ENCODE measurements at places on chromosomes 3 and 15.

GRCh38 chr3:83438188-83438587 is 1520.6 kb upstream of the CADM2 start:
- no peak for DNase-seq

- DNase-seq: no peak
Observed at GRCh38 chr3:188686324-188686723, 485.4 kb upstream of the TPRG1 start.

DNA sequence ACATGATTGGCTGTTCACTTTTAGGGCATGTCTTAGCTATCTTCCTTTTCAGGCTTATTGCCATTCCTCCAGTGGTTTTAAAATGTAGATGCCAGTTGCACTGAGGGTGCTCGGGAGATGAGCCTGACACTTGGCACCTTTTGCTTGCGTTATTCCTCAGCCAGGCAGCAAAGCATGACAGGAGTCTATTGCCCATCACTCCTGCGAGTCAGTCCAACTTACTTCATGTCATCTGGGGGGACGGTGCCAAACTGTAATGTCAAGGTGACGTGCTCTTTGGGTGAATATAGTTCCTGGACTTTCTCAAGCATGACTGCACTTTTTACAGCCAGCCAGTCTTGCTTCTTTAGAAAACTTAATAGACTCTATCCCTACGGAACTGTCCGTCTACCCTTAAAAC is 406.0 kb upstream of the C2CD4B start:
- no peak for DNase-seq

DNA sequence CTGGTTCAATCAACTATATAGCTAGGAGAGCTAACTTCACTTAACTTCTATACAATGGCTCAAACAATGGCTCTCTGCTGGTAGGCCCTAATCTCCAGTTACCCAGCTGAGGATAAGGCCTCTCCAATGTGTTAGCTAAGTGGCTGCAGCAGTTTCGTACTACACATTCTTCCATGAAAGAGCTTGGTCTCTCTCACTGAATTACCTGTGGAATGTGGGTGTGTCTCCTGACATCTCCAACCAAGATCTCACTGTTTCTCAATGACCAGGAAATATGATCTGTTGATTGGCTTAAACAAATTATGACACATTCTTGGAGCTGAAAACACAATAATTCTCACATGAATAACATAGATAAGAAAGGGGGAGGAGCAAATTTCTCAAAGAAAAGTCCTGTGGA is 169.8 kb upstream of the ROBO1 start:
- no peak for DNase-seq

GRCh38 chr3:37907906-37908305 is 46.2 kb downstream of the CTDSPL start:
- no peak for DNase-seq

- no peak for DNase-seq
Observed at GRCh38 chr3:166270429-166270828, 433.2 kb upstream of the BCHE start.

DNA sequence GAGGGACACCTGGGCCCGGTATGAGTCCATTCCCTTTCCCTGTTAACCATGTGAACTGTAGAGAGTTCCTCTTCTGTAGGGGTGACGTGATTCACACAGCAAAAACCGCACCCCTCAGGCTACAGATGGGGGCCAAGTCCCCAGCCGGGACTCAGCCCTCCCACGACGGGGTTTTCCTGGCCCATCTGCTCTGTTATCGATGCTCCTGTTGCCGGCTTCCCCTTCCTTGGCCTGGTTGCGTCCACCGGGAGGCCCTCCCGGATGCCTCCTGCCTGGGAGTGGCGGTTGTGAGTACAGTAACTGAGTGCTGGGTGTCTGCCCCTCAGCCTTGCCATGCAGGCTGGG is 817 bp upstream of the PLXNA1 start:
- DNase-seq: no peak

- DNase-seq: no peak
Observed at GRCh38 chr3:15831927-15832326, 34.1 kb upstream of the ANKRD28 start.

DNA sequence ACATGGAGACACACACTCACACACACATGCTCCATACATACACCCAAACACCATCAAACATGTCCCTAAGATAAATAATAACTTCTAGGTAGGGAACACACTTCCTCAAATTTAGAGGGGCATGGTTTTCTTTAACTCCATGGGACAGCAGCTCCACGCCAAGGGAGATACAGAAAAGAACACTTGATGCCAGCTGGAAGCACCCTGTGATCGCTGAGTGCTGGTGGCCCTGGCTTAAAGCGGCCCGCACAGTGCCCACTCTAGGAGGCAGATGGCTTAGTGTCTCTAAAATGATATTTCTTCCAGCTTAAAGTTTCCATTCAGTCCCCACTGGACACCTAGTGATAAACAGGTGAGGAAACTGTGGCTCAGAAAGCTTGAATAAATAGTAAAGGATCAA is 232.9 kb downstream of the UACA start:
- DNase-seq: no peak

DNA sequence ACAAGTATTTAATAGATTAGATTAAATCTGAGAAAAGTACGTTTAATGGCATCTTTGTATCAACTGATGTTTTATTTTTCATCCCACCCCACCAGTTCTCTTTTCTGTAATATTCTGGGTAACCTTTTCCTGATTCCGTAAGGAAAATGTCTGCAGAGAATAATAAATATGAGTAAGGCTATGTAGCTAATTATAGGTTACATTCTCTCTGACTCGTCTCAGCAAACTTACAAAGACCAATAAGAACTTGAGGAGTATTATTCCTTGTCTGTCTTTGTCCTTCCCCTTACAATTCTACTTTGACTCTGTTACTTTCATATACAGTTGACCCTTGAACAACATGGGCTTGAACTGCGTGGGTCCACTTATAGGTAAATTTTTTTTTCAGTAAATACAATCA is 12.1 kb downstream of the SNAP23 start:
- no peak for DNase-seq

DNA sequence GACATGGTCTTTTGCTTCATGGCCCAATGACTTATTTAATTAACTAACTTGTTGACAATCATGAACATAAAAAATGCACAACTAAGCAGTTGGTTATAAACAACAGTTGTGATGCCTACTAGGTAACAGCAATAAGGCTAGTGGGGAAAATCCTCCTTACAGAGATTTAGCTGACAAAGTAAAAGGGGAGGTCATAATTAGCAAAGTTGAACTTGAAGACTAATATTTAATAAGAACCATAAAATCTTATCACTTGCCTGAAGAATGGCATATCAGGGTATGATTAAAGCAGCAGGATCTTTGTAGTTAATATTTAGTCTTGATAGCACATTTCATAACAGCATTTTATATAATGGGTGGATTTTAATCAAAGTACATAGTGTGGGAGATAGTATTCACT is 84.2 kb downstream of the MME start:
- no peak for DNase-seq

GRCh38 chr15:48175126-48175525 is 3.0 kb downstream of the MYEF2 start:
- no peak for DNase-seq
